Activated naive CD4-positive, alpha-beta T cell (primary cell): ENCODE measurements at places on chromosomes 1 and 21.

DNA sequence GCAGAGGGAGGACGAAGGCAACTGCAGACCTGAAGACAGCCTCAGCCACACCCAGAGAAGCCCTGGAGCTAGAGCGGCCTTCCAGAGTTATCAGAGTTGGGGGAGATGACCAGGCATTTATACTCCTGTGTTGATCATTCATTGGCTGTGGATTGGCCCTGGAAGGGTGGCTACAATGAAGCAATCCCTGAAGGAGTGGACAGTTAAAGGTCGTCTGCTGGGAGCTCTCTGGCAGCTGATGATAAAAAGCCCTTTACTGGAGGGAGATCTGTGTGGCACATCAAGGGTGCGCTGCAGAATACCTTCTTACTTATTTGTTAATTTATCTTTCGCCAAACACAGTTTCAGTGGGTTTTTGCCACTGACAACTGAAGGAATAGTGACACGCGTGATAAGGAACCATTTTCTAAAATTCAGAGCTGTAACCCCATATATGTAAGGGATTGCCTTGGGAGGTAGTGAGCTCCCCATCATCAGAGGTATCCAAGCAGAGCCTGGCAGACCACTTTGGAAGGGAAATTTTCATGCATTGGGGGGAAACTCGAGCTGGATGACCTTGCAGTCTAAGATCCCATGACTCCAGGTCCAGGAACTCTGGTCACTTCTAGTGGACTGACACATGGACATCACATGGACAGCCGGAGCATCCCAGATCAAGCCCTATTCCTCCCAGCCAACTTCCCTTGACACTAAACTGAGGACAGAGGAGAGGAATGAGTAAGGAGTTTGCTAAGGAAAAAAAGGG, 126.4 kb upstream of the GADD45A start:
- DNase-seq = no peak

DNA sequence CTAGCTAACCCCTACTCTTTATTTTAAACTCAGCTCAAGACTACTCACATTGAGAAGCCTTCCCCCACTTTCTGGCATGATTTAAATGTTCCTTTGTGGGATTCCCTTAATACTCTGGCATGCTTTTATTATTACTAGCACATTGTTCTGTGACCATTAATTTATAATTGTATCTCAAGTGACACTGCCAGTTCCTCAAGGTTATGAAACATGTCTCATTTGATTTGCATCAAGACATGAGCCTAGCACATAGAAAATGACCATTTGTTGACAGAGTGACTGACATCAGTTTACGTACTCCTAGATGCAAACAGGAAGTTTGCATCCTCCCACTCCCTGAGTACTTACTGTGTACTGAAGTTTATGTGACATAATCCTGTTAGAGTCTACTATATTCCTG, 15.2 kb downstream of the RGS4 start:
- no peak for DNase-seq

- no peak for DNase-seq
Observed at GRCh38 chr1:94622757-94623156, 81.2 kb upstream of the F3 start.

DNA sequence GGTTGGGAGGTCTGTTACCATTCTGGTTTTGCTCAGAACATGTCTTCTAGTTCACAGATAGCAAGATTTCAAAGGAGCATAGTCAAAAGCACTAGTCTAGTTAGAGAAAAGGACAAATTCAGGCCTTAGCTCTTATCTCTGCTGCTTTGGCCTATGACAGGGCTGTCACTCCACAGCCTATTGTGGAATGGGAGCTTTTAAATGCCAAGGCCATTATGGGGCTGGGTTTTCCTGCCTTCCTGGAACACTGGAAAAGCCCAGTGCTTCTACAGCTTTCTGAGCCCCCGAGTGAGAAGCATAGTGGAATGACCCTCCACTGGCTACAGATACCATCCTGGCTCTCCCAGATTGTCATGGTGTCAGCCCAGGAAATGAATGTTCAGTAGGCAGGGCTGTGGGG, 9.3 kb downstream of the MTFR1L start:
- DNase-seq = no peak

- DNase-seq = no peak
Observed at GRCh38 chr1:6358757-6359201, 34.8 kb downstream of the ACOT7 start.

DNA sequence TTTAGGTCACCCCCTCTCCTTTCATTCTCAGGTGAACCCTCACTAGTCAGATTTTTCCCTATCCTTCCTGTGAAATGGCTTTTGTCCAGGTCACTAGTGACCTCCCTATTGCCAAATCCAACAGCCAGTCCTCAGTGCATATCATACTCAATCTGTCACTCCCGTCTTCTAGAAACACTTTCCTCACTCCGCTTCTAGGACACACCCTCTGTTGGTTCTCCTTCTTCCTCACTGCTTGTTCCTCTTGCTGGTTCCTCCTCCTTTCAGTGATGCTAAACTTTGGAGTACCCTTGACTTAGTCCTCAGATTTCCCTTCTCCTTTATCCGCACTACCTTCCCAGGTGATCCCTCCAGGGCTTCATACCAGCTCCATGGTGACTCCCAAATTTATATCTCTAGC, 94.3 kb downstream of the RNF220 start:
- DNase-seq = no peak

- no peak for DNase-seq
Observed at GRCh38 chr1:219666242-219666641, 53.3 kb upstream of the ZC3H11B start.

GRCh38 chr1:210214573-210215409, 17.8 kb upstream of the SERTAD4 start:
- no peak for DNase-seq

DNA sequence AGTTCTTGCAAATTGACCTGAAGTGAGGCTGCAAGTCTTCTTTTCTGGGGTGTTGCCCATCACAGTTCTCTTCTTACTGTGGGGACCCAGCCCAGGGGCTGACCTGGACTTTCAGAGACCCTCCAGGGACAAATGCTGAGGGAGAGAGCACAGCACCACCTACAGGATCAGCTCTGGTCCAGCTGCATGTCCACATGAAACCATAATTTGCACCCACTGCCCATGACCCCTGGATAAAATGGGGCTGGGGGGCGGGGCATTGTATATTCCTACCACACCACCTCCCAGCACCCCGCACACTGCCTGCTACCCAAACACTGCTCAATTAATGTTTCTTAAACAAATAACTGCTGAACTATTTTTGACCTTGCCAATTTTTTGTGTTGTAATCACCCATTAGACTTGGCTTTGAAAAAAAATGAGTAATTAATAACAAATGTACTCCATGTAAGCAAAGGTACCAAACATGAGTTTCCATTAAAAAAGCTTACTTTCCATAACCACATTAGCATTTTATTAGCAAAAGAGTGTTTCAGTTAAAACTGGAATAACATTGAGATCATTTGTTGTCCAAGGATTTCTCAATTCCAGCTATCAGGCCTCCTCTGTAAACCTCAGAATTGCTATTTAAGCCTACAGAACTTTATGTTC, 168.0 kb upstream of the RAB4A start:
- DNase-seq = no peak

DNA sequence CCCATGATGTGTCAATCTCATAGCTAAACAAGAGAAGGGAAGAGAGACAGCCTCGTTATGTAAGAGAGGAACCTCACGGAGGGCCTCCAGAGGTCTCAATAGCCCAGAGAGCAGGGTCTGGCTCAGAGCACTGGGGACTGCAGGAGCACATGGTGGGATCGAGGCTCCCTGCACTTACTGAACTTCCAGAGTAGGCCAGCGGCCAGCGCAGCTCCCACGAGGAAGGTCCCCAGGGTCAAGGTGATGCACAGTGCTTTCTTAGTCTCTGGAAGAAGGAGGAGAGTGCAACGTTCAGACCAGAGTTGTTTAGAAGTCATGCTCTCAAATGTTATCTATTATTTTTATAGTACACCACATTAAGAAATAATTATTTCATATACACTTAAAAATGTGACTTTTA, 18.6 kb downstream of the TMPRSS2 start:
- no peak for DNase-seq

DNA sequence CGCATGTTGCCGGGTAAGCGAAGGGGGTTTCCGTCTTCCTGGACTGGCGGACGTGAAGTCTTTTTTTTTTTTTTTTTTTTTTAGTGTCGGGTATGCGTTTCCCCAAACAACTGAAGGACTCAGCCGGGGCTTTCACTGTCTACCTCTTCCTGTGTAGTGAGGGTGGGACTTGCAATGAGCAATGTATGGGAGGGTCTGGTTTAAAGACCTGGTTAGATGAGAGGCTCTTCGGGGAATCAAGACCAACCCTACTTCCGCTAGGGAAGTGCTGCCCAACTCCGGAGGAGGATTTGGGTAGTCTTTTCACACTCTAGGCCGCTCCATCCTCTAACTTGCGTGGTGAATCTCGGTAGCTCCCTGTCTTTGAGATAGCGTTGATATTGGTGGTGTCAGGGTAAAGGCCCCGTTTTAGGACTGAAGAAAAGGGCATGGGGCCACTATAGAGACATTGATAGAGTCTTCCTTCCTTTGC, 754 bp downstream of the PRRC2C start:
- DNase-seq = peak; percentile 60

- no peak for DNase-seq
Observed at GRCh38 chr1:153533689-153534201, 2.0 kb downstream of the S100A6 start.

DNA sequence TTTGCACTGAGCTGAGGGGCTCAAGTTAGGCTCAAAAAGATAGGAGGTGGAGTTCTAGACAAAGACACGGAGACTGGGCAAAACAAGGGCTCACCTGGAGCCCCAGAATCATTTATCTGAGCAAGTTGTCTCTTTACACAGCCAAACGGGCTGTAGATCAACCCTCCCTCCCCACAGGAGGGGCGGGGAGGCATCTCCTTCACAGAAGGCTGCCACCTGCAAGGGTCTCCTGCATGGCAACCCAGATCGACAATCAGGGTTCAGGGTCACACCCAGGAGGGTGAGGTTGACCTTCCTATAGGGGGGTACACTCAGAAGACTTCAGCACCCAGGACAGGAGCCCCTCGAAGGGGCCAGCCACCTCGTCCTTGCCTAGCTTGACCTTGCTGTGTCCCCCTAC, 84.0 kb downstream of the CD247 start:
- no peak for DNase-seq
